ENCODE measurements at places on chromosomes 16 and 17.

GRCh38 chr17:77899498-77899897, 59.0 kb upstream of the TNRC6C start:
- DNase-seq = no peak

DNA sequence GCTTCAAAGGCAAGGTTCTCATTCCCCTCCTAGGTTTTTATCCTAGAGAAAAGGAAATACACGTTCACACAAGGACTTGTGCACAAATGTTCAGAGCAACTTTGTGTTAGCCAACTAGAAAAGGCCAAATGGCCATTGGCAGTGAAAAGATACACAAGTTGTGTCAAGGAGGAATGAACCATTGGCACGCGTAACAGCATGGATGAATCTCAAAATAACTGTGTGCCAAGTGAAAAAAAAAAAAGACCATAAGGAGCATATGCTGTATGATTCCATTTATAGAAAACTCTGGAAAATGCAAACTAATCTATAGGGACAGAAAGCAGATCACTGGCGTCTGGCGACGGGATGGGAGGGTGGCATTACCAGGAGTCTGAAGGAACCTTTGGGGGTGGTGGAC, 333.8 kb downstream of the SNX29 start:
- DNase-seq = no peak

- DNase-seq = peak; percentile 52
Observed at GRCh38 chr17:41176744-41177387, 1.2 kb downstream of the KRTAP4-2 start.

GRCh38 chr17:73011016-73011486, 81.4 kb downstream of the SLC39A11 start:
- no peak for DNase-seq

- DNase-seq = no peak
Observed at GRCh38 chr16:85005285-85006069, 5.9 kb downstream of the ZDHHC7 start.

DNA sequence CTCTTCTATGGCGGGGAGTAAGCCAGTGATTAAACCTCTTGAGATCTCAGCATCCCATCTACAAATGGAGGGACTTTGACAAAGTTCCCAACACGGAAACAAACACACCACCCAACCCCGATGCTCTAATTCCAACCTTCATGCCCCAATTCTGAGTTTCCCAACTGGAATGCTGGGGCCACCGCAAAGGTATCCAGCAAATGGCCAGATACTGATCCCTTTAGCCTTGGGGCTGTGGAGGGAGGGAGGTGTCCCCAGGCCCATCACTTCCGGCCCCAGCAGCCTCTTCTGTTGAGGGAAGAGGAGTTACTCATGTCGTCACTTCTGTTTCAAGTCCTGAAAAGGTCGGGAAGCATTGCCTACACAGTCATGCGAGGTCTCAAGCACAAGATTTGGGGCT, 154.8 kb upstream of the RPH3AL start:
- no peak for DNase-seq

- DNase-seq = no peak
Observed at GRCh38 chr16:28261942-28262341, 30.4 kb upstream of the SBK1 start.

DNA sequence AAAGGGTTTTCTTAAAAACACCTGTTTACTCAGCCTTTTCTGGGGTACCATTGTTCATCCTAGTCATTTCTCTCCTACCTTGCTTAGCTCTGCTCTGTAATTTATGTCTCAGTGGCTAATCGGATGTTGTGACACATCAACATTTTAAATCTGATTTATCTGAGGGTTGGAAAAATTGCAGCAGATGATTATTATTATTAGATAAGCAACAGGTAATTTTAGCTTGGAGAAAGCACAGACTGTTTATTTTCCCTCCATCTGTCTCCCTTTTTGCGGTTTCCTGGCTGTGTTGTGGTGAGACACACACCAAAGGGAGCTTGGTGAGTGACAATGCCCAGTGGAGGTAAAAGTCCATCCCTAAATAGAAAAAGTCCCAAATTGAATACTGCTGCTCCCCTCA, 389.9 kb downstream of the UTP18 start:
- DNase-seq = no peak

DNA sequence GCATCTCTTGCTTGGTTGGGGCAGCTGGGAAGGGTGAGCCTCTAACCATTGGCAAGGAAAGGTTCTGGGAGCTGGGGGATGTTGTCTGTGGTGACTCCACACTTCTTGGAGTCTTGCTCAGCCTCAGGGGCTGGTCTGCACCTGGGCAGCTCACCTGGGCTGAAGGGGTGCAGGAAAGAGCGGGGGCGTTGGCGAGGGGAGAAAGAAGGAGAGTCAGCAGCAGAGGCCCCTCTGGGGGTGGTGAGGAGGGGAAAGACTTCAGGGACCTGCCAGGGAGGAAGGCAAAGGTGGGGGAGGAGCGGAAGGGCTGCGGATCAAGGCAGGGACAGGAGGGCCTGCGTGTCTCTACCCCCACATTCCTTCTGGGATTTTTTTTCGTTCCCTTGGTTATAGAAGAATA, 47.7 kb downstream of the CCDC42 start:
- DNase-seq = no peak

GRCh38 chr16:9159839-9160550, 68.6 kb downstream of the HAPSTR1 start:
- DNase-seq = peak; percentile 56

- DNase-seq = no peak
Observed at GRCh38 chr17:20264996-20265395, 202.3 kb downstream of the LGALS9B start.

DNA sequence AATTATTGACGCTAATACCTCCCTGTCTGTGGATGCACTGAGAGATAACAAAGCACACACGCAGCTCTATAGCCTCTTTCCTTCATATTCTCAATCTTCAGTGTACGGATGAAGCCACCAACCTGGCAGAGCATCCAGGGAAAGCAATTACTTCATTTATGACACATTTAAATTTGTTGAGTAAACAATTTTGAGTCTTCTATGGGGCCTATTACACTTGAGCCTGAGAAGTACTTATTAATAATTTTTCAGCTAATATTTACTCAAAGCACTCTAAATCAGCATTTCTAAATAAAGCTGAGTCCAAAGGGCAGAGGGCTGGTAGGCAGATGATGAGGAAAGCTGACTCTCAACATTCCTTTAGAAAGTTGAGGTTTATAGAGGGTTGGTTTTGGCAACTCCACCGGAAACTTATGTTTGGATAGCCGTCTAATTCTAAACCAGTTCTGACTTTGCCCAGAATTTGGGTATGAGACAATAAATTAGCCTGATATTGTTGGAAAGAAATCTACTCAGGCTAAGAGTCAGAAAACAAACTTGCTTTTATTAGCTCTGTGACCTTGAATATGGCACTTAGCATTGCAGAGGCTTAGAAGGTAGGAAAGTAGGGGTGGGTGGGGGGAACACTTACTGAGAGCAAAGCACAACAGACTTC, 643.5 kb downstream of the CDH11 start:
- no peak for DNase-seq

DNA sequence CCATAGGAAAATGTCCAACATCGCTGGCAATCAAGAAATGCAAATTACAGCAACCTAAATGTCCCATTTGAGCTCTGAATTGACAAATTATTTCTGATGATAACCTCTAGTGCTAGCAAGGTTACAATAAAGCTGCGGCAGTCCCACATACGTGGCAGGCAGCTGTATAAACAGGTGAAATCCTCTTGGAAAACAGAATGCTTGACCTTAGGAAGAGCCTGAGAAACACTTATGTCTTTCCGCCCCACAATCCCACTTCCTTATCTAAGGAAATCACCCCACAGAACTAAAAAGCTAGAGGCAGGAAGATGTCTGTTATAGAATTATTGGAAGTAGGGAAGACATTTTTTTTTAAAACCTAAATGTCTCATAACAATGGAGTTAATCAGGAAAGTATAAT, 154.3 kb downstream of the KATNIP start:
- no peak for DNase-seq

- DNase-seq = no peak
Observed at GRCh38 chr16:16176328-16176727, 47.0 kb downstream of the ABCC6 start.

GRCh38 chr16:88646345-88647034, 4.4 kb downstream of the CYBA start:
- DNase-seq = no peak

DNA sequence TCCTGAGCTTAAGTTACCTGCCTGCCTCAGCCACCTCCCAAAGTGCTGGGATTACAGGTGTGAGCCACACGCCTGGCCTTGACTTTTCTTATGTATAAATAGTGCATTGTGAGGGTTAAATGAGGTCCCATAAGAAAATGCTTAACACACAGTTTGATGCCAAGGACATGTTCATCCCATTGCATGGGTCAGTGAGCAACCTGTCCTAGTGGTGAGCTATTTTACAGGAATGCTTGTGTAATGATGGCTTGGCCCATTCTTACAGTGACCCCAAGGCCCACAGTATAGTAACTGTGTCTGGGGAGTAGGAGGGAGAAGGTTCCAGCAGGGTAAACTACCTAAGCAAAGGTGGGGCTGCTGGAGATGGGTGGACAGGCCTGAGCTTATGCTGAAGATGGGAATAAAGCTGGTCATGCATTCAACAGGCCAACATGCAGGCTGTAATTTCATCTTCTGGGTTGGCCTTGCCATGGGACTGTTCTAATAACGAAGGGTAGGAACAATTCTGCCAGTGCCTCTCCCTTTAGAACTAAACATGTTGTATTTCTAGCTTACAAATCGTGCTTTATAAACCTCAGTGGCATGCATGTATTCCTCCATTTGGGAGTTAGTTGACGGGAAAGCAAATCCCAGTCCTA, 6.2 kb downstream of the ACSF2 start:
- no peak for DNase-seq

DNA sequence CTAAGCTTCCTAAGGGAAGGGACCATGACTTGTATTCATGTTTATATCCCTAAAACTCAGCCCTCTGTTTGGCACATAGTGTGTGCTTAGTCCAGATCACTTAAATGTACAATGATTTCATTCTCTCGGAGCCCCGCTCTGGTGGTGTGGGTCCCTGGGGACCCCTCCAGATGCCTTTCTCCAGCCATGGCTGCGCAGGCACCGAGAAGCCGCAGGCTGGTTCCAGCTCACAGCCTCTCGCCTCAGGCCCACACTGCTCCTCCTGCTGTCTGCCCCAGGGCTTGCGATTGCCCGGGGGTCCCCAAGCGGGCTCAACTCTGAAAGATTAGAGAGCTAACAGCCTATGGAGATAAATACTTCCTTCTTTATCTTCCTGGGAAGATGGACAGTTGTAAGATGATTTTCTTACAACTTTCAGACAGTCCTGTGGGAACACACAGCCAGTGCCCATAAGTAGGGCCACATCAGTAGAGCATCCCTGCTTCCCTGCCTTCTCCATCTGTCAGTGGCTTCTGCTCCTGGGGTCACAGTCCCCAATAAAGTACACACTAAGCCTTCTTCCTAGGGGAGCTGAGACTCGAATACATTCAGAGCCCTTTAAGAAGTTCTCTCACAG, 66.2 kb downstream of the CENPV start:
- DNase-seq = peak; percentile 29

DNA sequence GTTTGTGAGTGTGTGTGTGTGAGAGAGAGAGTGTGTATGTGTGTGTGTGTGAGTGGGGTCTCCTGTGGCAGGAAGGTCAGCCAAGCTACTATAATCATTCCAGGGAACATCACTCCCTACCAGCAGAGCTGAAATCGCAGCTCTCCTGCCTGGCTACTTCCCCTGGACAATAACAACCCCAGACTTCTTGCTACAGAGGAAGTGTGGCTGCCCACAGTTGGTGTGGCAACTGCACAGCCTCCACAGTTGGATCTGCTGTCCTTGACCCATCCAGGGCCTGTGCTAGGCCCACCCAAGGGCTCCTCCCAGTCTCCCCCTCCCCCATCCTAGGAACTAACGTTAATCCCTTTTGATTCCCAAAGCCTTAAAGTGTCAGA, 1.5 kb downstream of the SLC13A5 start:
- DNase-seq = peak; percentile 82

DNA sequence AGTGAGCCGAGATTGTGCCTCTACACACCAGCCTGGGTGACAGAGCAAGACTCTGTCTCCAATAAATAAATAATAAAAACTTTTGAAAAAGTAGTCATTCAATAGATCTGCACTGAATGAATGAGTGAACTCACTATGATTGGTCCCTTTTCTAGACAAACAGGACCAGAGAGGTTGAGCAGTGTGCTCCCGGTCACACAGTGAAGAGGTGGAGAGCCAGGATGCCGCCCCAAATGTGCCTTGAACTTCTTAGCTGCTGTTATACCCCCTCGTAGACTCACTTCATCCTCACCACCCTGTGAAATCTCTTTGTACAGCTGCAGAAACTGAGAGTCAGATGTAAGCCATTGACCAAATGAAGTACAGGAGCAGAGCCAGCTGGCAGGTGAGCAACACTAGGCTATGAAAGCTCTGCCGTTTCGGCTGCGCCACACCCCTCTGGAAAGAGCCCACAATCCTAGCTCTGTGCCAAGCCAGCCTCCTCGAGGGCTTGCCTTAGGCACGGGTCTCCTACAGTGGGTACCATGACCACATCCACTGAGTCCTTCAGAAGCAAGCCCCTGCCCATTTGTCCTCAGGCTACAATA, 7.8 kb upstream of the KIAA0513 start:
- DNase-seq = no peak

- no peak for DNase-seq
Observed at GRCh38 chr16:88298181-88298832, 84.5 kb upstream of the ZNF469 start.

DNA sequence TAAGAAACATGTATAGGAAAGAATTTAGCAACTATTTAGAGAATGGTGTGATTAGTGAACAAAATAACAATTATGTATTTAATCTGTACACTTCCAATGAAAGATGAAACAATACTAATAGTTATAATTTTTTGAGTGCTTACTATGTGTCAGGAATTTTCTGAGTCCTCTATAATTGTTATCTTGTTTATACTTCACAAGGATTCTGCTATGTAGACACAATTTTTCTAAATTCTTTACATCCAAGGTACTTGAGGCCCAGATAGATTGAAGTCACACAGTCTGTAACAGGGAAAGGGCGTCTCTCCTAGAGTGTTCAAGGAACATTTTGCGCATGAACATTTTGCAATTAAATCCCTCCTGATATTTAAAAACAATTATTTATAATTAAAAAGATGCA, 1.1 kb upstream of the KRTAP4-12 start:
- DNase-seq = no peak

DNA sequence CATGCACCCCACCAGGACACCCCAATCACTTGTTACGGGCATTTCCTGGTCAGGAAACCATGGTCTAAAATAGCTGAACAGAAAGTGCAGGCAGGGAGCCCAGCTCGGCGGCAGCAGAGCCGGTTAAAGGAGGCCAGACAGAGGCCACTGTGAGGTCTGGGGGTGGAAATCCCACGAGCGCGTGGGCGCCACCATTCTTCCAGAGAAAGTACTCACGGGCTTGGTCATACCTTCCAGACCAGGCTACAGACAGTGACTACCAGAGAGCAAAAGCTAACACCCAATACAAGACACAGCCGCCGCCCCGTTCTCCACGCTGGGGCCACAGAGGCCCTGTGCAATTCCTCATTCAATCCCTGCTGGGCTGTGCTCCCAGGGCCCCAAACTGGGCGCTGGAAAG, 11.9 kb downstream of the CEP131 start:
- no peak for DNase-seq

GRCh38 chr17:48262982-48263730, 155.6 kb downstream of the SNX11 start:
- no peak for DNase-seq

GRCh38 chr16:52874042-52874441, 178.7 kb downstream of the CHD9NB start:
- DNase-seq = no peak
